NCI-H2029 (cell line): ENCODE measurements at places on chromosomes 11 and 22.

DNA sequence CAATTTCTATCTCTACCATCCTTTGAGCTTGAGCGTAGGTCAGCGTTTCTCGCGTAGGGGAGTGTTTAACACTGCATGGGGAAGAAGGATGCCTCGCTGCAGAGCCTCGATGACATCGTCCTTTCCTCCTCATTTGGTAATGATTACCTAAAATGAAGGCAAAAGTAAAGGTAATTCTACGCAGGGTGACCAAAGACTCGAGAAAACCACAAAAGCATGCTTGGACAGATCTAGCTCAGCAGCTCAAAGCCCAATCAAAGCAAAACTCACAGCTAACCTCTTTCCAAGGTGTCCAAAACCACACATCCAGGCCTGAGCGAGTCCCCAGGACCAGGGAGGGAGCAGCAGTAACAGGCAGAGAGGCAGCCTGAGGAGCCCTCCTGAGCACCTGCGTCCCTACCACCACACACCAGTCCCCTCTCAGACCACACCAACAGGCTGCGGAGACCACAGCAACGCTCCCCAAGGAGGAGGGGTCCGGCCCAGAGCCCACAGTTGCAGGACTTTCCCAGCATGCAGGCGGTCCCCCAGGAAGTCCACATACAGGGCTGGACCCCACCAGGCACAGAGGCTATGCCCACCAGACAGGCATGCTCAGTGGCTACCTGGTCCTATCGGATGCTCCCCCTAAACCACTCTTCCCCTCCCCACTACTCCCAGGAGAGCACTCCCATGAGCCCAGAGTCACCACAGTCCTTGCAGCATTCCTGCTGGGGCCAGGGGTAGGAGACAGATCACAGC is 3.3 kb downstream of the BRD1 start:
- DNase-seq, result no peak

DNA sequence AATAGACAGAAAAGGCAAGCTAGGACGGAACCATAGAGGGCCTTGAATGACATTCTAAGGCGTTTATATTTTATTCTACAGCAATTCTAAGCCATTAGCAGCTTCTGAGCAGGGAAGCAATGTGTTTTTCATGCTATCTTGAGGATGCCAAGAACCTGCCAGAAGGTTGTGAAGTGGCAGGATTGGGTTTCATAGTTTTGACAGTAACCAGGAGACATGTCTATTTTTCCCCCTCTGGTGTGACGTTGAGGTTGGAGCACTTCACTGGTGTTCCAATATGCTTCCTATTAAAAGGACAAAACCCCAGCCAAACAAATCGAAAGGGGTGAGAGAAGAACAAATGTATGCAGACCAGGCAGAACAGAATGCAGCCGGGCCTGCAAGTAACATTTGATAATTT is 148.2 kb downstream of the SPATA19 start:
- DNase-seq, result peak; percentile 67

DNA sequence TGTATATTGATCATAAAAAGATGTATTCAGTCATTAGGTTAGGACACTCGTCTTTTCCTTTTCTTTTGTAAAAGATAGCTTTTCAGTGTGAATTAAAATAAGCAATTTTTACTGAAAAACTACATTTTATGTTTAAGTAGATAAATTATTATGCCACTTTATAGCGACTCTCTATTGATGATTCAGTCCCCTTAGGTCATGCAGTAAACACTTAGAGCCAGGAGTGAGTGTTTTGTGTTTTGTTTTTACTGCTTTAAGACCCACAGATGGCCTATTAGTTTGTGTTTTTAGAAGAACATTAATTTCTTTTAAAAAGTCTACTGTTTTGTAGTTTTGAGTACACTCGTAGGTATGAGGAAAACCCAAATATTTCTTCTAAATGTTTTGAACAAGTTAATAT is 86.6 kb downstream of the YAP1 start:
- no peak for DNase-seq

GRCh38 chr11:61996933-61997332 is 29.5 kb upstream of the FTH1 start:
- DNase-seq, result no peak

- no peak for DNase-seq
These were observed 274.0 kb downstream of the BRD1 start for GRCh38 chr22:49553518-49554295.

DNA sequence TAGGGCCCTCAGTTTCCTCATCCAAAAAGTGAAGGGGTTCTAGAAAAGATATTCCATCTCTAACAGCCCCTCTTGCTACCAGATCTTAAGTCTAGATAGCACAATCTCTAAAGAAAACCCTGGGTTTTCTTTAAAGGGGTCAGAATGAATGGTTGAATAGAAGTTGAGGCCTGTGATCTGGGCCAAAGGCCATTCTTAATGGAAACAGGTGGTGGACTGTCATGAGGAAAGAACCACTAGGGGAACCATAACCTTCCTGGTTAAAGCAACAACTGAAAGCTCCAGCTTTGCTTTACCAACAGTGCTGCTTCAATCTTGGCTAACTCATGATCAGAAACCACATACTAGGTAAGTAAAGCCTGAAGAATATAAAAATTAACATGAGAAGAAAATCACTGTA is 1.8 kb downstream of the CELF1 start:
- DNase-seq, result no peak

GRCh38 chr22:45925811-45926351 is 51.1 kb downstream of the WNT7B start:
- no peak for DNase-seq
